Suppressor macrophage treated with lipopolysaccharide for 4 hours (primary cell): ENCODE measurements at places on chromosomes 1 and 21.

GRCh38 chr1:67733681-67734322, 48.8 kb downstream of the GADD45A start:
- DNase-seq, result peak; percentile 38

- no peak for DNase-seq
Observed at GRCh38 chr1:226950316-226950715, 10.2 kb downstream of the COQ8A start.

DNA sequence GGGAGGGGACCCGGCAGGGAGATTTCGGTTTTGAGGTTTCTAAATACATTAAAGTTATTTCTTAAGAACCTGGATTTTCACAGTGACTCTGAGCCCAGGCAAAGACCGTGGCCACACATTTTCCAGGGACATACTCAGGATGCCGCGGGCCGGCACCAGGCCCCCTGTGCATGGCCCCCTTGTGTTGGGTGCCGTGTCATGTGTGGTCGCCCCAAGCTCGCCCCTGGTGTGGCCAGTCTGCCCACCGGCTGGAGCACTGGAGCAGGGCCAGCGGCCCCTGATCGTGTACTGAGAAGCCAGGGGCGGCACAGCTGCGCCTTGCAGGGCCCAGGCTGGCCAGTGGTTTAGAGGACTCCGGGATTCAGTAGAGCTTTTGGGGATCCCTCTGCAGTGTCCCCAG, 26.6 kb downstream of the ARHGEF16 start:
- no peak for DNase-seq

DNA sequence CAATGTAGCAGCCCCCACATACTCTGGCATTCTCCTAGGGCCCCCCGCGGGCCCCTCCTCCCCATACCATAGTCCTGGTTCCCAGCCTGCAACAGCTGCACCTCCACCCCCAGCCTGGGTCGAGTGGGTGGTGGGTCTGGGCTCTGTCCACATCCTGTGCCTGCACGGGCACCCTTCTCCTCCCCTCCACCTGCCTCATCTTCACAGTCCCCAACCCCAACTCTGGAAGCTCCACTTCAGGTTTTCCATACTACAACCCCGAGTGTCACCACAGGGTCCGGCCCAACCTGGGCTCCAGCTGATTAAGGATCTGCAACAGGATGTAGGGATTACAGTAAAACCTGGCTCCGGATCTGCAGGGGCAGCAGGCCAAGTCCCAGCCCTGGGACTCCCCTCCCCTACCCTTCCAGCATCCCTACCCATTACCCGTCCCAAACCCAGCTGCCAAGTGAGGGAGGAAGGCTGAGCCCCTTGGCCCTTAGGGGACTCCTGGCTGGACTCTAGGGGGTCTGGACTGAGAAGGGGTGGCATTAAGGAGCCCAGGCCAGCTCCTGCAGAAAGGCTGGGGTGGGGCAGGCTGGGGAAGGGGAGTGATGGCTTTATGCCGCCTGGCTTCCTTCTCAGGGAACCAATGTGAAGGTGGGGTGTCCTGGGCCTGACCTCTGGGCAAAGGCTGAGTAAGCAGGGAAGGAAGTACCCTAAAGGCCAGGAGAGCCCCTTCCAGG, 116.8 kb downstream of the CASZ1 start:
- DNase-seq, result no peak

GRCh38 chr1:236287757-236288619, 6.2 kb upstream of the ERO1B start:
- no peak for DNase-seq

- no peak for DNase-seq
Observed at GRCh38 chr21:46621457-46622182, 13.9 kb upstream of the PRMT2 start.

- DNase-seq, result peak; percentile 65
Observed at GRCh38 chr1:9293241-9293532, 493 bp downstream of the SPSB1 start.

- DNase-seq, result no peak
Observed at GRCh38 chr21:15875286-15875685, 145.5 kb downstream of the USP25 start.

GRCh38 chr1:63683759-63684158, 90.1 kb upstream of the ROR1 start:
- no peak for DNase-seq

DNA sequence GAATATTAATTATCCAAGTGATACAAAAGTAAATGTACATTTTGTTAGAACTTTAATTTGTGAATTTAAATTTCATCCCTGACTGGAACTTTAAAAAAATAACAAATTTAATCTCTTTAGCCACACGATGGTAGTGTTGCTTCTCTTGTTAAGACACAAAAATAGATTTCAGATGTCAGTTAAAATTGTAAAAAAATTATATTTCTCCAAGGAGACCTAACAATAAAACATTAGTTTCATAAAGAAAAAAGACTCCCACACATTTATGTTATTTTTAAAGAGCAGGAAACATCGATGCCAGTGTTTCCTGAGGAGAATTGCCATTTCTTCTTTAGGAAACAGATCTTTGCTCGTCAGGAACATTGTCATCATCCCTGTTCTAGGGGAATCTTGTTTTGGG, 74.0 kb upstream of the DEPDC1 start:
- no peak for DNase-seq

DNA sequence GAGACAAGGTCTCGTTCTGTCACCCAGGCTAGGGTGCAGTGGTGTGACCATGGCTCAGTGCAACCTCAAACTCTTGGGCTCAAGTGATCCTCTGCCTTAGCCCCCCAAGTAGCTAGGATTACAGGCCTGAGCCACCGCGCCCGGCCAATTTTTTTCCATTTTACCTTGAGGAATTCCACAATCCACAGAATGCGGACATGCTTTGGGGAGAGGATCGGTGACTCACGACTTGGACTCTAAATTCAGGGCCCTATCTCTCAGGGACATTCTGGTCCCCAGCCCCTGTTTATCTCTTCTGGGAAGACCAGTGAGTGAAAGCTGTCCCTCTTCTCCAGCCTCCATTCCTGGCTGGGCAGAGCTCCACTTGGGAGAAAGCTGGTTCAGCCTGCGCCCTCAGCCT, 5.2 kb downstream of the PADI1 start:
- DNase-seq, result no peak

DNA sequence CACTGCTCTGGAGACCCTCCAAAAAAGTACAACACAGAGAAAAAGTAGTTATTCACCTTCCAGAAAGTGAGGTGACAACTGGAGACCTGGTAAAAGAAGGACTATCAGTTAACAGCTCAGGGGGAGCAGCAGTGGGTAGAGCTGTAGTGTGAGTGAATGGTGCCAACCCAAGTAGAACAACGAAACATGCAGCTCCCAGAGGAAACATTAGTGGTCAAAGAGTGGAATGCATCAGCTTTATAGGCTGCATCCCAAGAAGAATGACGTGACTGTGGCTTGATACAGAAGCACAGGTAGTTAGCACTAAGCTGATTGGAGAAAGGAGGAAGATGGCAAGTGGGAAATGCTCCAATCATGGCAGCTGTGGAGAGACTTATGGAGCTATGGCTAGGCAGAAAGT, 275.7 kb upstream of the CAMK1G start:
- no peak for DNase-seq

GRCh38 chr1:34009340-34009985, 145.6 kb downstream of the HMGB4 start:
- no peak for DNase-seq

DNA sequence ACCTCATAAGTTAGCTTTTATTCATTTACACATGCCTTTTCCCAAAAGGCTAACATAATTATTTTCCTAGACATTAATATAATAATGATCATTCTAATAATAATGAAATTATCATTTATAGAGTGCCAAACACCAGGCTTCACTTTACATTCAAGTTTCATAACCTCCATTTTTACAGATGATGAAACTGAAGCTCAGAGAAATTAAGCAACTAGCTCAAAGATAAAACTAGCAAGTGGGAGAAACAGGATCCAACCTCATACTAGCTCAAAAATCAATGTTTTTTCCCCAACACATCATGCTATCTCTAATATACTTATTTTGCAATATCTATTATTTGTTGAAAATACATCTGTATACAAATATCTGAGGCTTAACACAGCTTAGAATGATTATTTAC, 14.0 kb downstream of the LPGAT1 start:
- peak; percentile 35 for DNase-seq

- DNase-seq, result no peak
Observed at GRCh38 chr1:41805771-41806471, 112.8 kb downstream of the HIVEP3 start.

GRCh38 chr21:42107177-42107880, 36.2 kb downstream of the UMODL1 start:
- no peak for DNase-seq

GRCh38 chr1:215863796-215864195, 296.7 kb downstream of the KCTD3 start:
- no peak for DNase-seq

DNA sequence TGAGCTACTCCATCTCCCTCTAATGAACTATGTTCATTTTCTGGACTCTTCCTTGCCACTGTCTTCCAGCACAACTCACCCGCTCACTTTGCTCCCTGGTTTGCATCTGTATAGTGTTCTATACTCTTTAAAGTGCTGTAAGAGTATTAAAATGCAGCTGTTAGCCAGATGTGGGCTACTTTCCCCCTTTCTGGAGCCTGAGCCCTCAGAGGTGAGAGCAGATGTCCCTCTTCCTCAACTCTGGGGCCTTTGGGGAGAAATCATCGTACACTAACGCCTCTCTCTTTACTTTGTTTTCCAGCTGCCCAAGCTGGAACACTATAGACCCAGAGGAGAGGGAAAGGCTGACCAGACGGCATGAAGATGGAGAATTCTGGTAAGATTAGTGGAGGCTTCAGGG, 39.4 kb downstream of the CAPN2 start:
- no peak for DNase-seq

DNA sequence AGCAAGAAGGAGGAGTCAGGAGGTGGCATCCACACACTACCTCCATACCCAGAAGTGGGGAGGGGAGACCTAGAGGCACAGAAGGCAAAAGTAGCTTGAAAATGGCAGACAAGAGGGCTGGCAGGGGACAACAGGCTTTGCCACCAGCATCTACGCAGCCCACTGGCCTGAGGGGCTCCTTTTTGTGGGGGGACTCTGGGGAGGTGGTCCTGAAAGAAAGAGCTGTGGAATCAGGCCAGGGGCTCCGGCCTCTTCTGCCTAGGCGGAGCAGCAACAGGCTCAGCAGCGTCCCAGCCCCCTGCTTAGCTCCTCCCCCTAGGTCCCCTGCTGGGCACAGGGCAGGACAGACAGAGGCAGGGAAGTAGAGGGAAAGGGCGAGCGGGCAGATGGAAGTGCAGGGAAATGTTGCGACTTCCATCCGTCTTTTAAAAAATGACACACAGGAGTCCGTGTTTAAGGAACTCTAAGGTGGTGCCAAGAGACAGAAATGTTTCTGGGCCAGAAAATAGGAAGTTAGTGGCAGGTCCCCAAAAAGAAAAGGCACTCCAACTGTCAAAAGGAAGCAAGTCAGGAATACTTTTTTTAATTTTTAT, 10.0 kb upstream of the LEFTY2 start:
- peak; percentile 31 for DNase-seq

DNA sequence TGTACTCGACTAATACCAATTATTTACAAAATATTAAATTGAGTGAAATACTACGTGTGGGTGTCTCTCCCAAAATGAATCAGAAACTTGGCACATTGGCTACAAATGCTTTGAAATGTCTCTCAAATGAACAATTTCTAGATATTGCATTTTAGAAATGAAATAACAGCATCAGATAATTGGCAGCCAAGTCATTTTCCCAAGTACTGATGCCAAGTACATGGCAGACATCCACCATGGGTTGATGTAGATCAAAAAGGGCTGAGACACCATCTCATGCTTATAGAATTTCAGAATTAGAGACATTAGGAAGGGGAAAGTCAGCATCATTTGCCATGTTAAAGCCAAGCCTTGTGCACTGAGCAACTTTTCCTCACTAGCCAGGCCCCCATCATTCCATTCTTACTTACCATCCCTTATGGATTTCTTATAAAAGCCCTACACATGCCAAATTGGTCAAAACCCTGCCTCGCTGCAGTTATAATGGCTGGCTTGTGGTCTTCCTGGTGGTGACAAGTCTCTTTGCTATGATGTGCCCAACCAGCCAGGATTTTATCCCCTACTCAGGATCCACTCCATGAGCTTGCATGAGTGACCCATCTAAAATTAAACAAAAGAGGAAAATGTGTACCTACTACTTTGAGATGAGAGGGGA, 73.1 kb downstream of the GREM2 start:
- no peak for DNase-seq

DNA sequence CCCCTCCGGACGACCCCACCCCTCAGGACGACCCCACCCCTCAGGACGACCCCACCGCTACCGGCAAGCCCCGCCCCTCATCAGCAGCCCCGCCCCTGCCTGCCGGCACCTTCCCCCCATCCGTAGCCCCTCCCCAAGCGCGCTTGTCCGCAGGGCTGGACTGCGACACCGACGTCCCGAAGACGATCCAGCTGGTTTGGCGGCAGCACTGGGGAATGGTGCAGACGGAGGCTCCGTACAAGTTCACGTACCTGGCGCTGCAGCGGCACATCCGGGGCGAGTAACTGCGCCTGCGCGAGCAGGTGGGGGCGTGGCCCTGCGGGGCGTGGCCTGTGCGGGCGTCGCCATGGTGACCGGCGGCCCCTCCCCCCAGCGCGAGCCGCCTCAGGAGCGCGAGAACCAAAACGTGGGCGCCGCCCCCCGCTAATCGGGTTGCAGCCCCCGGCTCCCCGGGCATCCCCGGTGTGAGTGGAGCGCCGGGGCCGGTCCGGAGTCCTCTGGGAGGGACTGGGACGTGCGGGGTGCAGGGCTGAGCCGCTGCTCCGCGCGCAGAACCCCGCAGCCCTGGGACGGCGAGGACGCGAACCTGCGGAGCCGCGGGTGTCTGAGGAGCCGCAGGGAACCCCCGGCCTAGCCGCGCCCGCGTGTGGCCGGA, 4.9 kb downstream of the RNF223 start:
- DNase-seq, result peak; percentile 74

DNA sequence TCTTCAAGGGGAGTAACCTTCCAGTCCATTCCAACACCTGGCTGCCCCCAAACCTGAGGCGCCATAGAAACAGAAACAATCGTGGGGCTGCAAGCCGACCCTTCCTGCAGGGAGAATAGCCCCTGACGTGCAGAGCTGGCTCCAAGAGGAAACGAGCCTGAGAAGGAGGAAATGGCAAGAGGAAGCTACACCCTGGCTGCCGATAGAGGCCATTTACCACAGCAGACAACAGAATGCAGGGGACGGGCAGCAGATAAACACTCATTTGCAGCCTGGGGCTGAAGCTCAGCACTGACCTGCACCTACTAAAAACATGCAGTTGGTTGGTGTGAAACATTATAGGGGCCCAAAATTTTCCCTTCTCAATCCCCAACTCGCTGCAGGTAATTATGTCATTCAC, 8.7 kb upstream of the TDRD10 start:
- DNase-seq, result peak; percentile 75

DNA sequence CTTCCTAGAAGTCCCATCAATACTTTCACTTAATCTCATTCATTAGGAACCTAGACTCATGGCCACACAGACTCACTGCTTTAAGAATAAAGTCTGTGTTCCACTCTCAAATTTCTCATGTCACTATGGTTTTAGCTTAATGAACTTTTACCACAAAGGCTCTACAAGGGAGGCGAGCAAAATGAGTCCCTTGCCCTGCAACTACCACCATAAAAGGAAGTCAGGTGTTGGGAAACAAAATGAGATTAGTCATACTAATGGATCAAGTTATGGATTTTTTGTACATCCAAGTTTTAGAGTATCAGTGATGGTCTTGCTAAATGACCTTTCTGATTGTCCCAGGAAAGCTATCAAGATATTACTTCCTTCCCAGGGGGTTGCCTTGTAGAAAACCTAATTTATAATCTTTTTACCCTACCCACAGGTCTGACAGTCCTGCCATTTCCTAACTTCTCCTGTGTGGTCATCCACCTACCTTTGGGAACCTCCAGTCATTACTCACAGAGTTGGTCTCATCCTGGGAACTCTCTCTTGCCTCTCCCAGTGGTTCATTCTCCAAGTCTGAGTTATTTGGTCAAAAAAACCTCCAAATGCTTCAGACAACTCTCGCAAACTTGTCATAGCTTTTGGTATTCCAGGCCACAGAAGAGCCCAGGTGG, 51.8 kb upstream of the SLC16A1 start:
- no peak for DNase-seq
